Vagina (tissue), 2 donors: ENCODE measurements at places on chromosomes 12 and 14.

DNA sequence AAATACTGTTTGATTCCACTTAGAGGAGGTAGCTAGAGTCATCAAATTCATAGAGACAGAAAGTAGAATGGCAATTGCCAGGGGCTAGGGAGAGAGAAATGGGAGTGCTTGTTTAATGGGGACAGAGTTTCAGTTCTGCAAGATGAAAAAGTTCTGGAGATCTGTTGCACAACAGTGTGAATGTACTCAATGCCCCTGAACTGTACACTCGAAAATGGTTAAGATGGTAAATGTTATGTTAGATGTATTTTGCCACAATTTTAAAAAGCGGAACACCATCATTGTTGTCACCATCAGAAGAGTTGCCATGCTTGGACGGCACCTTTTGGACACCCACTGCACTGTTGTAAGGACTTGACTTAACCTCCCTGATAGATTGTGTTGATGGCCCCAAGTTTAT is 106.9 kb downstream of the SCARB1 start:
- DNase-seq = no peak

DNA sequence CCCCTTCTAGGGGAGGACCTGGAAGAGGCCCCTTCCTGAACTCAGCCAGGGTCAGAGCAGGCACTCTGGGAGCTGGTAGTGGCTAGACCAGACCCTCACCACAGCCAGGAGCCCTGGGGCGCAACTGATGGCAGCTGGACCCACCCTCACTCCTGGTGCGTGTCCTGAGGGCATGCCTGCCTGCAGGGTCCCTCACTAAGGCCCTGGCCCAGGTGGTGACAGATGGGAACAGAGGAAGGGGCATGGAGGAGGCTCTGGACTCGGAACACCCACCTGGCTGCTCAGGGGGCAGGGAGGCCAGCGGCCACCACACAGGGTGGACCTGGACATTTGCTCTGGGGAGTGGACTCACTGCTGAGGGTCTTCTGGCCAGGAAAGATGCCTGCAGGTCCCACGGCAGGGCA is 342.2 kb upstream of the SFSWAP start:
- no peak for DNase-seq

- no peak for DNase-seq
Measured at GRCh38 chr12:15151161-15152091, 69.8 kb downstream of the RERG start.

GRCh38 chr14:53696217-53696965 is 260.2 kb downstream of the BMP4 start:
- no peak for DNase-seq

GRCh38 chr12:121388421-121388981 is 11.4 kb upstream of the RNF34 start:
- no peak for DNase-seq

DNA sequence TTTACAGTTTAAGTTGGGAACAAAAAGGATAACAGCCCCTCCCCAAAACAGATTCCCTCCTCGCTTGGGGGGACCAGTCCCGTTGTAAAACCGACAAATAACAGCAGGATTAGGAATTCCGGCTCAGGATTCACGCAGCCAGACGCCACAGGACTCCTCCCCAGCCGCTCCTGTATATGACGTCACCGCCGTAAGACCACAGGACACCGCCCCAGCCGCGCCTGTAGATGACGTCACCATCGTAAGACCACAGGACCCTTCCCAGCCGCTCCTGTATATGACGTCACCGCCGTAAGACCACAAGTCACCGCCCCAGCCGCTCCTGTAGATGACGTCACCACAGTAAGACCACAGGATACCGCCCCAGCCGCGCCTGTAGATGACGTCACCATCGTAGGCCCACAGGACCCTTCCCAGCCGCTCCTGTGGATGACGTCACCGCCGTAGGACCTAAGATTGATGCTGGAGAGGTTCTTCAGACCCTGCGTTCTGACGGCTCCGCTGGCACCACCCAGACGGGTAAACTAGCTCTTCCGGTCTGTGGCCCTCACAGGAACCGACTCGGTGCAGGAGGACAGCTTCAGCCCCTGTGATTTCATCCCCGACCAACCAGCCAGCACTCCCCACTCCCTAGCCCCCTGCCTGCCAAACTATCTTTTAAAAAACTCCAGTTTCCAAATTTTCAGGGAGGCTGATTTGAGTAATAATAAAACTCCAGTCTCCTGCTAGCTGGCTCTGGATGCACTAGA is 43.9 kb upstream of the FBRSL1 start:
- DNase-seq = no peak

- no peak for DNase-seq
Measured at GRCh38 chr12:76586764-76587395, 27.3 kb upstream of the OSBPL8 start.

DNA sequence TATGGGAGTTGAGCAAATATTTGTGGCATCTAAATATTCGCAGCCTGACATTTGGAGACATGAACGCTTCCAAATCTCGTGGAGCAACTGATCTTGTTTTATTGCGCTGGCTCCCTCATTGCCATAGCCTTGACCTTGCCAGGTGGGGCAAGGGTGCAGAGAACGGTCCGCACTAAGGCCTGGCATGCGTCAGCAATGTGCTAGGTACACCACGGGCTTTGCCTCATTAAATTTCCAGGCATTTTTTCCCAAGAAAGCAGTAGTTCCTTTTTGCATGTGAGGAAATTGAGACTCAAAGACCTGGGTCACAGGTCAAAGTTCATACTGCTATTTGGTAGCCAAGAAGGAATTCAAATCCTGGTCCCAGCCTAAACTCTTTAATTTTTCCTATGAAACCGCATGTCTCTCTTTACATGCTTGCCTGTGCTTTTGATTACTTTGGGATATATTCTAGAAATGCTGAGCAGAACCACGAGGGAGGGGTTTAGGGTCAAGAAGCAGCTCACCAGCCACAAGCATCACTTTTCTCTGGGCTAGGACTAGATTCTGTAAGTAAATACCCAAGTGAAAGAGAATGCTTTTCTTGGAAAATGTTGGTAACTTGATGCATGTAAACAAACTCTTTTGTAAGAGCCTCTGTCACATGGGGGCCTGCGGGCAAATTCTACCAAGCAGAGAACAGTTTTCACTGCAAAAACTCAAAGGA is 891.6 kb downstream of the VRK1 start:
- no peak for DNase-seq

GRCh38 chr12:115233891-115234543 is 550.0 kb upstream of the TBX3 start:
- DNase-seq = no peak

DNA sequence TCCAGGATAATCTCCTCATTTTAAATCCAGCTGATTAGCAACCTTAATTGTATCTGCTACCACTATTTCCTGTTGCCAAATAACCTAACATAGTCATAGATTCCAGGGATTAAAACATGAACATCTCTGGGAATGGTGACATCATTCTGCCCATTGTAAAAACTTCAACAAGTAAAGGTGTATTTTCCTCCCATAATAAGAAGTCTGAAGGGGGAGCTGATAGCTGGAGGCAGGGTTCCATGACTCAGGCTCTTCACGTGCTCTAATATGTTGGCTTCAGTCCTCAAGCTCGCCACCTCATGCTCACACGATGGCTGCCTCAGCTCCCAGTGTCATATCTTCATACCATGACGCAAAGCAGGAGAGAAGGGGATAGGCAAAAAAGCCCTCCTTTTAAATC is 172.0 kb upstream of the VASH1 start:
- no peak for DNase-seq

- DNase-seq = no peak
Measured at GRCh38 chr12:89748791-89749190, 40.2 kb upstream of the ATP2B1 start.

DNA sequence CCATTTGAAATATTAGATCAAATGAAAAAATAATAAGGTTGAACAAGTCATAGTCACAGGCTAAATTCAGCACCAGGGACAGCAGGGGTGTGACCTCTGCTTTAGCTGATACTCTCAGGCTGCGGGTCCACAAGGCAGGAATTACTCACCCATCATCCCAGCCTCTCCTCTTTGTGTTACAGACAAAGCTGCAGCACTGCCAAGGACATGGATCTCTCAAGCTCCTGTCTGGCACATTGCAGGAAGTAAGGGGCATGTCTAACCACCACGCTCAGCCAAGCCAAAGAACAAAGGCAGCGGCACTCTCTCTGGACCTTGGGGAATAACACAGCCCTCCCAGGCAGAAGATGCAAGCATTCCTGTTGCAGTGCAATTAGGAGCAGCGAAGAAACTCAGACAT is 783.8 kb downstream of the VRK1 start:
- no peak for DNase-seq

DNA sequence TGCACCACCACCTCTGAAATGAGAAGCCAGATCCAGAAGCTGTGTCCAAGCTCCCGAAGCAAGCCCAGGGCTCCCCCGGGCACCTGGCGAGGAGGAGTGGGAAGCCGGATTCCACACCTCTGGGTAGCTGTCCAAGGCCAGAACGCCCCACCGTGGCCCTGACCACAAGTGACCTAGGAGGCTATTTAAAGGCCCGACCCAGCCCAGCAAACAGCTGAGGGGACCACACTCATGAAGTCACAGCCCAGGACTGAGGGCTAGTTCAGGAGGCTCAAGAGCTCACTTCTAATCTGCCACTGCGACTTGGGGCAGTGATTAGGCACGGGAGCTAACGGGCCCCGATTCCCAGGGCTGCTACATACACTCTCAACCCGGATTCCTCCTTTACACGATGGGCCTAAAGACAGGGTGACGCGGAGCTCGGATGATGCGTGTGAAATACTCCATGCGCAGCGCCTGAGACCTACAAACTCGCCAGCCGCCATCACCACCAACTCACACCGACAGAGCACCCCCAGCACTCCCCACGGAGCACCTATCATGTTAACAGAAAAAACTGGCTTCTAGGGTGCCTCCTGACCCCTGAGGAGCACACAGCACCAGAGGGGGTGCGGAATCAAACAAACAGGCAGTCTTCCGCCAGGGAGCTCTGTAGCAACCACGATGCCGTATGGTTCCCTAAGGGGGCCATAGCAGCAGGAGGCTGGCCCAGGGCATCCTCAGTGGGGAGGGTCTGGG is 84.0 kb upstream of the GPR68 start:
- no peak for DNase-seq

DNA sequence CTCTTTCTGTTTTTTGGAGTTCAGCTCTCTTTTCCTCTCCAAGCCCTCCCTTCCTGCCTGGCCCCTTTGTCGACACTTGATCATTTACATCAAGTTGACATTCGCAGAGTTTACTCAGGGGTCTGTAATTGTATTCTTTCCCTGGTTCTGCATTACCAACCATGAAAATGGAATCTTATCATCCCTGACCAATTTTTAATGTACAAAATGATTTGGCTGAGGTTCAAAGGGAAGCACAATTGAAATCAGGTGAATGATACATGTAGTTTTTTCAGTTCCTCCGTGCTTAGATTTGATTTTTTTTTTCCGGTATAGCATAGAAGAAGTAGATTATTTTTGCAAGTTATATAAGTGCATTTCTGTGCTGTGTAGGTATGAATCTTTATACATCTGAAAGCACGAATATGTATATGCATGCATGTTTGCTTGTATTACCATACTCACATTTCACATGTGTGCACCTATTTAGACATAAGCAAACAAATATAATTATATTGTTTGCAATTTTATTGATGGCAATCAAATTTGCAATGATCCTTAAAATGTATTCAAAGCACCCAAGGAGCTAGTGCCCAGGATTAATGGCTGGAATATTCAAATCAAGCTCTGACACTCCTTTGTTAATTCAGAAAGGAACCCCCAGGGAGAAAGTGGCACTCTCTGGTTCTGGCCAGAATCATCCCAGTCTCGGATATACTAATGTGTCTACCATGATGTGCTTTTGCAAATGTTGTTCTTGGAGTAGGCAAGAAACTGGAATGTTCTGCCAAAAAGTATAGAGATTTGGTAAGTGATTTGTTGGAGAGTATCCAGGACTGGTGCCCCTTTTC is 189.3 kb downstream of the VRK1 start:
- no peak for DNase-seq

- no peak for DNase-seq
Measured at GRCh38 chr12:14394317-14395073, 29.0 kb downstream of the ATF7IP start.

DNA sequence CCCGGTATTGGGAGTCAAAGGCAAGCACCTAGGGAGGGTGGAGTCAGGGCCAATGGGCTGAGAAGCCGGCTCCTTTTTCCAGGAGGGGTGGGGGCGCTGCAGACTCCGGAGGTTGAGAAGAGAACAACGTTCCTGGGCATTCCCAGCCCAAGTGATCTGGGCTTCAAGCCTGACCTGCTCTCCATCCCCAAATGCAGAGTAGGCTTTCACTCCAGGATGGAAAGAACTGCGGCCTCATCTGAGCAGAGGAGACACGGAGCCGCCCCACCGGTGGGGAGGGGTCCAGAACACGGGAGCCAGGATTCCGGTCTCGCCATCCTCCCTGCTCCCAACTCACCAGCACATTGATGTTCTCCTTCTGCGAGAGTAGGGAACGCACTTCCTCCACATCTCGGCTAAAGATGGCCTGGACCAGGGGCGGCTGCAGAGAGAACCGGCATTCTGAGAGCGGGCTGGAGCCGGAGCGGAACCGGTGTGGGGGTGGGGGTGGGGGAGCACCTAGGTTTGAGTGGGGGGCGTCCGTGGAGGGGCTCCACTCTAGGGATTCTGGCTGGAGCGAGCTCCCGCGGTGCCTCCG is 605 bp downstream of the ANKRD52 start:
- DNase-seq = no peak

DNA sequence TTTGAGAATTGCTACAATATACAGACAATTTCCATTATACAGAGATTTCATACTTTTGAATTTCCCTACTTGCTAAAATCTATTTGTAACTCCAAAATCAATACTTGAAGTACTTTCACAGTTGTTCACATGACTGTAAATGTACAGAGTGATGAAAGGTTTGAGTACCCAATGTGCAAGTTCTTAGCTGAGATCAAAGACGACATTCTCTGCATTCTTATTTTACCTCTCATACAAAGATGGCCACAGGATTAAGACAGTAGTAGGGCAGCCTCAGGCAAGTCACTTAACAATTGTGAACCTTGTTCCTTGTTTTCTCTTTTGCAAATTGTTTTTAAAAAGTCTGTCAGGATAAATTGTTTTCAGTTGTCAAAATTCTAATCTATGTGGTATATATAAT is 255.9 kb upstream of the KITLG start:
- DNase-seq = no peak

GRCh38 chr12:96719660-96720362 is 187.2 kb upstream of the NEDD1 start:
- no peak for DNase-seq

DNA sequence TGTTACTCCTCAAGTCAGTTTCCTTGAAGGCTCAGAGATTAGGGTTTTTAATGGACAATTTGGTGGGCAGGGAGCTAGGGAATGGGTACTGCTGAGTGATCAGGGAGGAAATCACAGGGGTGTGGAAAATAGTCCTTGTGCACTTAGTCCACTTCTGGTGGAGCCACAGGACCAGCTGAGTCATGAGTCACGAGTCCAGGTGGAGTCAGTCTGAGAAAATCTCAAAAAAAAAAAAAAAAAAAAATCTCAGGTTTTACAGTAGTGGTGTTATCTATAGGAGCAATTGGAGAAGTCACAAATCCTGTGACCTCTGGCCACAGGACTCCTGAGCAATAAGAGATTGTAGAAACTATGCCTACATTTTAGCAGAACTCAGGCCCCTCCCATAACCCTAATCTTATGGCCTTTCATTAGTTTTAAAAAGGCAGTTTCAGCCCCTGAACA is 28.2 kb upstream of the AMN1 start:
- DNase-seq = no peak
